T-helper 9 cell (primary cell): ENCODE measurements at places on chromosomes 13 and 19.
A peak's percentile ranks its signal among the peaks of the same experiment; 100 is the strongest.

DNA sequence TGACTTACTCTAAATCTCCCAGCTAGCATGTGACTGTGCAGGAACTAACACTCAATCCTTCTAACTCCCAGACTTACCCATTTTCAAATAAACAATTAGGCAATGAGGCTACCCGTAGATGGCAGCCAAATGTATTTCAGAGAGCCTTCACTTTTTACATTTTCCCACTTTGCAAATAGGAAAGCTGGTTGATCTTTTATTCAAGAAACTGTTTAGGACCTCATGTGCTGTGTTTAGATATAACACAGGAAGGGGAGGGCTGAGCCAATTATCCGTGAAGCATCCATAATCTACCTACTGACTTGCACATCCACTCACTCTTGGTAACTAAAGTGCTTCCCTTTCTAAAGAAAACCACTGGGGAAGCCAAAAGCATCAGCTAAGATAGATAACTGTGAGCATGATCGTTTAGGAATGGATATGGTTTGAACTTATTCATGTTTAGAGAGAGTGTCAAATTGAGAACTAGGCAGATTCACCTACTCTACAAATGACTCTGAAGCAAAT, 33.4 kb downstream of the MBNL2 start:
- no peak for DNase-seq

GRCh38 chr13:33280923-33281322, 4.6 kb downstream of the STARD13 start:
- no peak for DNase-seq

- no peak for DNase-seq
Measured at GRCh38 chr13:46369506-46370277, 17.4 kb downstream of the RUBCNL start.

DNA sequence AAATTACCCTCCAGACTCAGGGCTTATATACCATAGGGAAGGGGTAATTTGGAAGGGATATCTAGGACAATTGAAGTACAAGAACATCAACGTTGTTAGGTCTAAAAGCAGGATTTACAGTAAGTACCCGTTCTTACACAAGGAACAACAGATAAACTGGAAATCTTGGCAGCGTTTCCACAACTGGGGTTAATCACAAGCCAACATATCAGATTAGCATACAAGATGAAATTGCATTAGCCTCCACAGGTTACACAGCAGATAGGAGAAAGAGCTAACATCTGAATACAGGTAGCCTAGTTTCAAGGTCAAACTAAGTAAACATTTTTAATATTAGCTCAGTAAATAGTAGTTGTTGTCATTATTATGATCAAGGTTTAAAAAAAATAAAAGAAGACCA, 1214.0 kb upstream of the PCDH20 start:
- DNase-seq, result no peak

DNA sequence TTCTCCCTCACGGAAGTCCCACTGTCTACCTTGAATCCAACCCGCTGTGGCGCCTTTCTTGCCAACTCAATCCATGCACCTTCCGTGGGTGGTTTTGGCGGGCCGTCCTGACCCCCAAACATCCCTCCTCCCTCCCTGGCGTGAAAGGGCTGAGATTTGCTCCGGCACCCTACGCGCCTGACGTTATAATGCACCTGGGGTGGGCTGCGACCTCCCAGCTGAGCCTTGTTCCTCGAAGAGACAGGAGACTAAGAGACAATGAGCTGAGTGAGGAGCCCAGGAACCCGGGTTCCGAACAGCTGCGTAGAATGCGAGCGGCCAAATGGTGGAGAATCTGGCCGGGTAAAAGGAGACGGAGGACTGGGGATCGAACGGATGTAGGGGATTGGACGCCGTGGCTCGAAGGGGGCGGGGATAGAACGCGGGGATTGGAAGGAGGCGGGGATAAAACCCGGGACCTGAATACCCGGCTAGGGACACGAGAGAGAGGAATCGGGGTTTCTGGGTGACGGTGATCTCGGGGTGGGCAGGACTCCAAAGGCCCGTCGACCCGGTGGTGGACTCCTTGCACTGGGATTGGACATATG, at the start of gene CPT1C:
Gene CPT1C (plus strand): TSS at position 461 of the 587 bp plus-strand sequence. CDS start 1,137 bp downstream, outside the sequence.
- peak; percentile 30 for DNase-seq

DNA sequence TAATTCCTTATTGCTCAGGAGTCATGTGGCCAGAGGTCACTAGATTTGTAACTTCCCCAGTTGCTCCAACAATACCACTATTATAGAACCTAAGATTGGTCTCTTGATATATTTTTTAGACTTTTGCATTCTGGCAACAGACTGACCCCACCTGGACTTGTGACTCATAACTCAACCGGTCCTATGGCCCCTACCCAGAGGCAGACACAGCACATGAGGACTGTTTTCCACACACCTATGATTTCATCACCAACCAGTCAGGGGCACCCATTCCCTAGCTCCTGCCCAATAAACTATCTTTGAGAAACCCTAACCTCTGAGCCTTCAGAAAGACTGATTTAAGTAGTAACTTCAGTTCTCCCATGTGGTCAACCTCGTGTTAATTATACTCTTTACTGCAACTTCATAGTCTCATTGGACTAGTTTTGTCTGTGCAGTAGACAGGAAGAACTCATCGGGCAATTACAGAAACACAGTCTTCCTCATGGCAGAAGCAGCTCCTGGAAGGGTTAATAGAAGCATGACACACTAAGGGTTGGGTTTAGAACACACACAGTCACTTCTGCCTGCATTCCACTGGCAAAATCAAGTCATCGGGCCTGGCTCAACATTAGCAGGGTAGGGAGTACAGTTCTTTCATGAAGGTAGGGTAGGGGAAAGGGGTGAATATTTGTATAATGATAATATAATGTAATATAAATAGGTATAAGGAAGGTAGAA, 251.8 kb downstream of the UQCRFS1 start:
- no peak for DNase-seq

GRCh38 chr13:39016787-39017186, 21.1 kb downstream of the PROSER1 start:
- DNase-seq, result no peak

DNA sequence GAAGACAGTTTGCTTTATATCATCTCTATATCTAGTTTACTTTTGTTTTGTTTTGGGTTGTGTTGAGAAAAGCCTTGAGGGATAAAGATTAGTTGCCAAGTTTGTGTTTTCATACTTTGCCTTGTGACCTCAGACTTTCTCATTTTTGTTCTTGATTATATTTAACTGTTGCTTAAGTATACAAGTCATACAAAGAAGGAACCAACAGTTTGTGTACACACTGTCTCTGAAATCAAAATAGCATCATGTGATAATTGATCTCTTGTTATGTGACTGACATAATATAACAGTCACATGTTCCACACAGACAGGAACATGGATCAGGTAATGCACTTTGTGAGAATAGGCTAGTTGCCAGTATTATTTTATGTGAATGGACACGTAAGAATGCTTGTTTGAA, 70.8 kb downstream of the SHISA2 start:
- DNase-seq, result no peak

GRCh38 chr19:51690454-51691073, 2.6 kb upstream of the SPACA6 start:
- DNase-seq, result peak; percentile 62

DNA sequence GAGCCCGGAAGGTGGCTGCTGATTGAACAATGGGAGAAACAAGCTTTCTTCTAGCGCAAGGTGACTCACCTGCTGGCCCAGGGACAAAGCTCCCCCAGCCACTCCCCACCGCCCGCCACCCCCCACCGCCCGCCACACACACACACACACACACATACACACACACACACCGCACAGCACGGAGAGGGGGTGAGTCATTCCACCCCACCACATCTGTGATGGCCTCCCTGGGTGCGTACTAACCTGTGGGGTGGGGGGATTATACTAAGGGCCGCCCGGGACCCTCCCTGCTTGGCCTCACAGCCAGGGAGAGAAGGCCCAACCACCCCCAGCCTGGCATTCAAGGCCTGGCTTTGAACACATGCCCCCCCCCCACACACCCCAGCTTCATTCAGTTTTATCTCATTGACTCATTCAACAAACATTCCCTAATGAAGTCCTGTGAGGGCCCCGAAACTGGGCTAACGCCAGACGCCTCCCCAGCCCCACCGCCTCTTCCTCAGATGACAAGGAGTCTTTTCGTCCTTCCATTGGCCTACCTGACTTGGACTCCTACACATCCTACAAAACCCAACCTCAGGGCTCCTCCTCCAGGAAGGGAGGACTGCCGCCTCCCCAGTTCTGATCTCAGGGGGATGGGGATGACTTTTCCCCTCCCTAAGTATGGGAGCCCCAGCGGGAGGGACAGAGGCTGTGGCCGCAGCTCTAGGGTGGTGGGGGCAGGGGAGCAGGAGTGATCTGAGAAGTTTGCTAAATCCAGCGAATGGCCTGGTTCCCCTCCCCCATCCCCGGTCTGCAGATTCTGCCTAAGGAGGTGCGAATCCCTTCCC, 5.8 kb upstream of the ONECUT3 start:
- no peak for DNase-seq

DNA sequence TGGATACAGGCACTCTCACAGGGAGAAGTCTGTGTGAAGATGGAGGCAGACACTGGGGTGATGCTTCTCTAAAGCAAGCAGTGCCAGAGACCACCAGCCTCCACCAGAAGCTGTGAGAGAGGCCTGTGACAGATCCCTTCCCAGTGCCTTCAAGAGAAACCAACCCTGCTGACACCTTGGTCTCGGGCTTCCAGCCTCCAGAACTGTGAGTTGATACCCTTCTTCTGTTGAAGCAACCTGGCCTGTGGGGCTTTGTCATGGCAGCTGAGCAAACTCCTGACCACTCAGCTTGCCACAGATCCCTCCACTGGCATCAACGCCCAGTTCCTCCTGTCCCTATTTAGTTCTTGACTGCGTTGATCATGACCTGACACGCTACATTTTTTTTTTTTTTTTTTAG, 29.0 kb downstream of the ELAVL1 start:
- no peak for DNase-seq

DNA sequence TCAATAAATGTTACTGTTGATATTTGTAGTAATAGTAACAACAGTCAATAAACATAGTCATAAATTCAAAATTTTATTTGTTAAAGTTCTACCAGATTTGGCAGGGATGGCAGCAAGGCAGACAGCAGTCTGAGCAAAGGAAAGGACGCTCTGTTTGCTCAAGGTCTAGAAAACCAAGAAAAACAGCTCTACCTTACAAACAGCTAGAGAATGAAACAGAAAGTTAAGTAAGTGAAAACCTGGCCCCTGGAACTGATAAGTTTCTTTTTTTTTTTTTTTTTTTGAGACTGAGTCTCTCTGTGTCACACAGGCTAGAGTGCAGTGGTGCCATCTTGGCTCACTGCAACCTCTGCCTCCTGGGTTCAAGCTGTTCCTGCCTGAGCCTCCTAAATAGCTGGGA, 27.9 kb downstream of the ENOX1 start:
- no peak for DNase-seq

- no peak for DNase-seq
Measured at GRCh38 chr19:34096020-34096915, 76.0 kb upstream of the LSM14A start.

DNA sequence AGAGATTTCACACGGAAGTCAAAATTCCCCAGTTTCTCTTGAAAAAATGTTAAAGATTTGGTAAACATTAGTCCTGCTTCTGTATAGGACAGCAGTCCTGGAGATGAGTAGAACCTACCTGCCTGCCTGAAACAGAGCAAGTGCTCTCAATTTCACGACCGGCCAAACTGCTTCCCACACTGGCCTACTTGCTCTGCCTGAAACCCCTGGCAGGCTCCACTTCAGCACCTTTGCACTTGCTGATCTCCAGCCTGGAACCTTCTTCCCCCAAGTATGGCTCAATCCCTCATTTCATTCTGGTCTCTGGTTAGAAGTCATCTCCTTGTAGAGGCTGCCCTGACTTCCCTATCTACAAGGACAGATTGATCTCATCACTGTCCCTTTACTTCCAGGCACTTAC, 271.4 kb downstream of the DLEU7 start:
- DNase-seq, result no peak

DNA sequence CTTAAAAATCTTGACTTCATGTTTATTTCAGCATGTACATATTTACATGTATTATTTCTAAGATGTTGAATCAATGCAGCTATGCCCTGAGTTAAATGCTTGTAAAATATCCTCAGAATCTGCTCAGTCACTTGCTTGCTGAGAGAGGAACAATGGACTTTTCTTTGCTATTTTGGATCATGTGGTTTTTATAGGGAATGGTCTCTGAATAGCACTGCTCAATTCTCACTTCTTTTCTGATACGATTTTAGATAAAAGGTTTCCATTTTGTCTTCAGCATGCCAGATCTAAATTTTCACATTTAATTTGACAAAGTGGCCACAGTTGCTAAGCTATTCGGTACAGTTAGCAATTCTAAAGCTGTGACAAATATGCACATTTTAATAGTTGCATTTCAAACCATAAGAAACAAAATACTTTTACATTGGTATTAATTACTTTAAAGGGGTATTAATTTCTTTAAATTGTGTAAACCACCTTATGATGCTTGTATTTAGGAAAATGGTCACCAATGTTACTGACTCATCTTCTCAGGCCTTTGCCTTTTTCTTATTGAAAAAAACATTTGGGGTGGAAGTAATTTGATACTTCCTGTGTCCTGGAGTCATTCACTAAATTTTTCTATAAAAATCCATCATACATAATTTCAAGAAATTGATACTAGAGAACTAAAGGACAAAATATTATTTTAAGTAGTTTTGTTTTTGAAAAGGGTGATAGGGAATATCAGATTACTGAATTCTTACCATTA, 113.5 kb downstream of the MYO16 start:
- no peak for DNase-seq

- DNase-seq, result no peak
Measured at GRCh38 chr13:66855131-66855530, 375.0 kb downstream of the PCDH9 start.

GRCh38 chr13:113554333-113554700, 30.2 kb upstream of the TFDP1 start:
- DNase-seq, result no peak

DNA sequence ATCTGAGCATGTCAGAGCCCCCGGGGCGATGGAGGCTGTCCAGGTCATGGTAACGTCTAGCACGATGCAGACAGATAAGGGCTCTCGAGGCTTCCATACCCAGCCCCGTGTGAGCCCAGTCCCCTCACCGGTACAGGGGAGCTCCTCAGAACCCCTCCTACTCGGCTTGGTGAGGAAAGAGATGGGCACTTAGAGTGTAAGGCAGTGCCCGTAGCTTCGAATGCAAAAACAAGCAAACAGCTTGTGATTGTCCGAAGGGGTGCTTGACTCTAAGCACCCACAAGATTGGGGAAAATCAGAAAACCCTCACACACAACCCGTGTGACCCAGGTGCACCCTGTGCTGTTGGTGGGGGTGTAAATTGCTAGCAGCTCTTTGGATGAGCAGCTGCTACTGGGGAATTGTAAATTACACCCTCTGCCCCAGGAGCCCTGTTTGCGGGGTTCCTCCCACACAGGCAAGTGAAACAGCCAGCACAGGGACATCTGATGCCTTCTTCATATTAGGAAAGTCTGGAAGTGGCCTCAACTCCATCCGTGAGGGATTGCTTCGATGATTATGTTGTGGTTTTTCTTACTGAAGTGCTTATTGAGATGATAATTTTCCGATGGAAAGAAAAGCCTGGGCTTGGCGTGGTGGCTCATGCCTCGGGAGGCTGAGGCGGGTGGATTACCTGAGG, 918 bp upstream of the PSPN start:
- DNase-seq, result no peak

DNA sequence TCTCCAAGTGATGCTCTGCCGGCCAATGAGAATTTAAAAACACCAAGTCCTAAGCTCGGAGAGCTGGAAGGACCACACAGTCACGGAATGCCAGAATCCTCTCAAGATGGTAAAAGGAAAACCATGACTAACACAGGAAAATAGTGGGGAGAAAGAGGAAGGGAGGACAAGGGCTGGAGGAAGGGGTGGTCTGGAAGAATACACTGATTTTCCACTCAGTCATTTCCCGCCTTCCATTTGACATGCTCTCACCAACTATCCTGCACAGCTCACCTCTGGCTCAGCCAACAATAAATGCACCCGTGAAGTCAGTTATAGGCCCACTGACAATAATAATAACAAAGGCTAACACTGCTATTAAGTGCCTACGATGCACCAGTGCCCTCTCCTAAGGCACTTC, 31.5 kb downstream of the SLC7A1 start:
- no peak for DNase-seq
